ENCODE measurements at places on chromosomes 4 and X.
A peak's percentile ranks its signal among the peaks of the same experiment; 100 is the strongest.

DNA sequence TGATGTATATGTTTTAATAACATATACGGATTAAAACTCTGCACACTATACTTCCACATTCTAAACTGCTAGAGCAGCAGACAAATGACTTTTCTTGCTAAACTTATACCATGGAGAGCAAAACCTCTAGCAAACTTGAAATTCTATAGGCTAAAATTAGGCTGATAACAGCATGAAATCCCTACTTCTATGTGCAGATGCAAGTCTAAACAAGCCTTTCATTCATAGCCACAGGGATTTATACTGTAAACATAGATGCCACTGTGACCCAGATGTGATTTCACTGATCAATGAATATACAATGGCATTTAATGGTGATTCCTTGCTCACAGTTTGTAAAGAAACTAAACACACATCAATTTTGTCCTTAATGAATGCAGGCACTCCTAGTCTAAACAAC lies 151.0 kb downstream of the ANTXR2 start:
- DNase-seq, result no peak

DNA sequence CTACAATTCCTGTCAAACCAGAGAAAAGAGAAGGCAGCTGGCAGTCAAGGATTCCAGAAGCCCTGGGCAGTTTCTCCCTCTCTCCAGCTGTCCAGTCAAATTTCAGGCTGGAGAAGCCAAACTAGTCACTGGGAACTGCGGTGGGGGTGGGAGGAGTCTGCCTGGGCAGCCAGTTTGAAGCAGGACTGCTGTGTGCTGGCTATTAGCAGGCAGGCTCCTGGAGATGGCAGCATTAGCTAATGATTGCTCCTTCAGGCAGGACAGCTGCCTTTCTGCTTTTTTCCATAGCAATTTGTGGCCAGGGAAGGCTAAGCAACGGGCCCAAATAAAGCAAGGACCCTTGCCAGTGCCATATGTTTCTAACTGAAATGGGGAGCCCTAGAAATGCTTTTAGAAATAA lies 44.7 kb upstream of the FGF13 start:
- DNase-seq, result peak; percentile 6

DNA sequence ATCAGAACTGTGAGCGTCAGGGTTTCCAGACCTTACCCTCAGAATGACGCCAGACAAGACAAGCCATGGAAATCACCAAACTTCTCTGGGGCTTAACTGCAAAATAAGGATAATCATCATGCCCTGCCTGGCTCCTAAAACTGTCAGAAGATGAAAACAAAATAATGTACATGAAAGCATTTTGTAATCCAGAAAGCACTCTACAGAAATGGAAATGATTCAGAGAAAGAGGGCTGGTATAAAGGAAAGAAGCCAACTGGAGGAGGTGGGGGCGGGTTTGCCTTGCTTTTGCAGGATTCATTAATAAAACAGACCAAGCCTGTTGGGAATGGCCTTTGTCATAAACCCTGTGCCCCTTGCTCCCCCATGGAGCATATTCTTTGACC lies 47.3 kb downstream of the SEPSECS start:
- DNase-seq, result no peak

DNA sequence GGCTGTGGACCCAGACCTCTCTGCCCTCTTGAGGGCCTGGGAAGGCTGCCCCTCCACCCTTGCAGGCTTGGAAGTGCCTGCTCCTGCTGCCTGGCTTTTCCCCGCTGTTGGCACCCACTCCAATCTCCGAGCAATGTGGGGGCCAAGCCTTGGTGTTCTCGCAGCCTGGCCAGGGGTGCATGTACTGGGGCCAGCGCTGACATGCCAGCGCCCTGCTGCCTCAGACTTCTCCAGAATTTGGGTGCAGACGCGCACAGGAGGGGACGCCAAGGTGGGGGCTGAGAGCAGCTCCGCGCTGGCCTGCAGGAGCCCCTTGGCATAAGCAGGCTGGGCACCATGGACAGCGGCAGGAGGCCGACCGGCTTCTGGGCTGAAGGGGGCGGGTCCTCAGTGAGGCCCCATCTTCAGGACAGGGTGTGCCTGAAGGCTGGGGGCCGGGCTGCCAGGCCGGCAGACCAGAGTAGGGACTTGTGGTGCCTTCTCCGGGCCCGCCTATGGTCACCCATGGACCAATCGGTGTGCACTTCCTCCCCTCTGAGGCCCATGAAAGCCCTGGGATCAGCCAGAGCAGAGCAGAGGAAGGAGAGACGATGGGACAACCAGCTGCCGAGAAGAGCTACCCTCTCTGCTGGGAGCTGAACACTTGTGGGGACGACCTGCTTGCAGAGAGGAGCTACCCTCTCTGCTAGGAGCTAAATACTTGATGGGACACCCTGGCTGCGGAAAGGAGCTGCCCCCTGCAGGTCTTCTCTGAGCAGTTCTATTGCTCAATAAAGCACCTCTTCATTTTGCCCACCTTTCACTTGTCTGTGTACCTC lies 118.3 kb downstream of the DNAAF6 start:
- no peak for DNase-seq

- DNase-seq, result no peak
These were observed 67.5 kb upstream of the BMP3 start for GRCh38 chr4:80963051-80963450.

GRCh38 chrX:136130931-136131833 lies 16.2 kb upstream of the FHL1 start:
- peak; percentile 89 for DNase-seq

GRCh38 chrX:53435997-53436396 lies 1.8 kb upstream of the HSD17B10 start:
- DNase-seq, result no peak

DNA sequence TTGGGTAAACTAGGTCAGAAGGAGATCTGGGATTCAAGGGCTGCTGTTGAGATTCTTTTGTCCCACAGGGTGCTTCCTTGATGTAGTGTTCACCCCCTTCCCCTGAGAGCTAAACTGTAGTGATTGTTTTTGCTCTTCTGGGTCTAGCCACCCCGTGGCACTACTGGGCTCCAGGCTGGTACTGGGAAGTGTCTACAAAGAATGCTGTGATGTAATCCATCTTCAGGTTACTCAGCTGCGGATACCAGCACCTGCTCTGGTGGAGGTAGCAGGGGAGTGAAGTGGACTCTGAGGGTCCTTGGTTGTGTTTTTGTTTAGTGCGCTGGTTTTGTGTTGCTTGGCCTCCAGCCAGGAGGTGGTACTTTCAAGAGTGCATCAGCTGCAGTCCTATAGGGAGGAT lies 365.5 kb downstream of the ZNF674 start:
- no peak for DNase-seq

DNA sequence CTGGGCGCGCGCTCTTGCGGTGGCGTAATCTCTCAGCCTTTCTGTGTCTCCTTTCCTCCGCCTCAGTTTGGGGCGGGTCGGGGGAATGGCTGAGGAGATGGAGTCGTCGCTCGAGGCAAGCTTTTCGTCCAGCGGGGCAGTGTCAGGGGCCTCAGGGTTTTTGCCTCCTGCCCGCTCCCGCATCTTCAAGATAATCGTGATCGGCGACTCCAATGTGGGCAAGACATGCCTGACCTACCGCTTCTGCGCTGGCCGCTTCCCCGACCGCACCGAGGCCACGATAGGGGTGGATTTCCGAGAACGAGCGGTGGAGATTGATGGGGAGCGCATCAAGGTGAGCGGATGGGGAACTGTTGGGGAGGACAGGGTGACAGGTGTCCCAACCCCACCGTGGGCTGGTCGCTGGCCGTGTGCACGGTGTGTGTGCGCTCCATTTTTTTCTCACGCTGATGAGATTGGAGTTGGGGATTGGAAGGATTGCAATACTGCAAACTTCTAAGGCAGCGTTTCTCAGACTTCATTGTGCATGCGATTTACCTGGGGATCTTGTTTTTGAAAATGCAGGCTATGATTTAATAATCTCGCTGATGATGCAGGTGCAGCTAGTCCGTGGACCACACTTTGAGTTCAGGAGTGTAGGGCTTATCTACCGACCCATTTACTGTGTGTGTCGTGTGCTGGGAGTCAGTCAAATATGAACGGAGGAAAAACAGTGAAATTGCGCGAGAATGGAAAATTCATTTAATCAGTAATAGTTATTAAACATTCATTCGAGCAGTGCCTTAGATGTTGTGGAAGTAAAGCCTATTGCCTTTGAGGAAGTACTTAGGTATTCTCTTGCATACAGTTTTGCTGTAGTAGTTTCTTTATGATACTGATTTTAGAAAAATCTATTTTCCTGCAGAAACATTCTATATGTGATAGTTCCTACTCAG lies at the start of gene RAB33B:
Gene RAB33B, plus strand, starts transcription at position 11 of the 935 bp plus-strand sequence. Its CDS starts 75 bp downstream, at position 86.
- peak; percentile 81 for DNase-seq

- no peak for DNase-seq
These were observed 535.7 kb upstream of the CNKSR2 start for GRCh38 chrX:20838477-20838876.

- peak; percentile 44 for DNase-seq
These were observed 5.0 kb downstream of the NAF1 start for GRCh38 chr4:163161536-163162205.

DNA sequence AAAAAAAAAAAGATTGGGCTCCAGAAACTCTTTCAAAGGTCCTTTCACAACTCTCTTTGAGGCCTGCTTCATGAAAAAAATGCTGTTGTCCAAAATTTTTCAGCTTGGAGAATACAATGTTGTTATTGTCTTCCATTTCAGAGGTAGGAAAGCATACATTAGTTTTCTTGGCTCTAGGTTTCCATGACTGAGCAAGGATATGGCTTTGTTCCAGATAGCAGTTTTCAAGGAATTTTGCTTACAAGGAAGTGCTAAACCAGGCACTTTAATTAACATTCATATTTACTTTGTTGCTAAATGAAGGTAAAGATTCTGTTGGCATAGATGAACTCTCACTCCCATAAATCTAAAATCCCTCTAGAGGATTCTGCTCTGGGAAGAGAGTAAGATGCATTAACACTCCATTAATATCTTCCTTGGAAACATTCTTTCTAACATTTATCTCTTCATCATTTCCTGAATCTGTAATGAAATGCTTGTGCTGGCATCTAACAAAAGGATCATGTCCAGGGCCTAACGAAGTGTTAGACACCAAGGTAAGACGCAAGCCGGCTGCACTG lies 118.4 kb downstream of the COL25A1 start:
- no peak for DNase-seq

DNA sequence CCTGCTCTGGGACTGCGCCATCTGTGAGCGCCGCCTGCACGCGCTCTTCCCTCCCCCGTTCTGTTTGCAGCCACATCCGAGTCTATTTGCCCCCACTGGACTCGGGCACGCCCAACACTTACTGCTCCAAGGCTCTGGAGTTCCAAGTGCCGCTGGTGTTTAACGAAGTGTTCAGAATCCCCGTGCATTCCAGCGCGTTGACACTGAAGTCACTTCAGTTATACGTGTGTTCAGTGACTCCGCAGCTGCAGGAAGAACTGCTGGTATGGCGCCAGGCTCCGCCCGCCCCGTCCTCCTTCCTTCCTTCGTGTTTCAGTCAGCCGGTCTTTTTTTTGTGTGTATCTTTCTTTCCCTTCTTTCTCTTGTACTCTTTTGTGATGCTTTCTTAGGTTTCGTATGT lies 30.7 kb upstream of the CLCN4 start:
- no peak for DNase-seq

All from fibroblast of skin of left quadriceps (primary cell).